Inflammatory macrophage treated with lipopolysaccharide for 1 hour (primary cell): ENCODE measurements at places on chromosomes 11 and 22.

DNA sequence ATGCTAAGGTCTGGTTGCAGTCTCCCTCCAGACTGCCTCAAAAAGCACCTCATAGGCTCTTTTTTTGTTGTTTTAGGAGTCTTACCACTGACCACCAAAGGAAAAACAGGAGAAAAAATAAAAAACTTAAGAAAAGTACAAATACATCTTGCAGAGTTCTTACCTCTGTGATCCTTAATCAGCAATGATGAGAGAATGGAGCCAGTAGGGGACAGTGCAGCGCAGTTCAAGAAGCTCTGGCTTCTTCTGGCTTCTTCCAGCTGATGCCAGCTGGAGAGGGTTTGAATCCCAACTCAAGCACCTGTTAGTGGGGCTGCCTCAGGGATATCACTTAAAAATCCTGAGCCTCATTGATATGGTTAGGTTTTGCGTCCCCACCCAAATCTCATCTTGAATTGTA, 223.3 kb upstream of the ISX start:
- no peak for DNase-seq

DNA sequence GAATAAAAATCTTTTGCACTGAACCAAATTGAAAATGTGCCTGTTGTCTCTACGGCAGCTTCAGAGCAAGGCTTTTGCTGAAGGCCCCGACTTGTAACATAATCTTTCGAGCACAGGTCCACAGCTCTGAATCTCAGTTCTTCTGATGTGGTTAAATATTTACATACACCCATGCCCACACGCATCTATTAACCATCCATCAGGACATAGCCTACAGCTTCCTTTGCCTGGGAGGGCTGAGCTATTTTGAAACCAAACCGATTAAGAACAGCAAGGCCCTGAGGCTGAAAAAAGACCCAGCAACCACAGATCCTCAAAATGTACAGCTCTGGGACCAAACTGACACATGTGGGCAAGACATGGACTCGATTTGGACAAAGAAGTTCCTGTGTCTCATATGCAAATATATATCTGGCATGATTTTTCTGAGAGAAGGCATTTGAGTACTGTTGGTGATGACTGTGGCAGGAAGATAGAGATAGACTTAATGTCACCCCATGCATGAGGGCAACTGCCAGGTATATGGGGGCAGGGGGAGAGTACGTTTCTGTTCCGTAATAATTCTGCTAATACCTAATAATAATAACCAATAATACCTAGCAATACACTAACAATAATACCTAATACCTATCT, 322.7 kb upstream of the PLET1 start:
- no peak for DNase-seq

GRCh38 chr22:47841156-47841555, 1078.7 kb downstream of the TBC1D22A start:
- no peak for DNase-seq

DNA sequence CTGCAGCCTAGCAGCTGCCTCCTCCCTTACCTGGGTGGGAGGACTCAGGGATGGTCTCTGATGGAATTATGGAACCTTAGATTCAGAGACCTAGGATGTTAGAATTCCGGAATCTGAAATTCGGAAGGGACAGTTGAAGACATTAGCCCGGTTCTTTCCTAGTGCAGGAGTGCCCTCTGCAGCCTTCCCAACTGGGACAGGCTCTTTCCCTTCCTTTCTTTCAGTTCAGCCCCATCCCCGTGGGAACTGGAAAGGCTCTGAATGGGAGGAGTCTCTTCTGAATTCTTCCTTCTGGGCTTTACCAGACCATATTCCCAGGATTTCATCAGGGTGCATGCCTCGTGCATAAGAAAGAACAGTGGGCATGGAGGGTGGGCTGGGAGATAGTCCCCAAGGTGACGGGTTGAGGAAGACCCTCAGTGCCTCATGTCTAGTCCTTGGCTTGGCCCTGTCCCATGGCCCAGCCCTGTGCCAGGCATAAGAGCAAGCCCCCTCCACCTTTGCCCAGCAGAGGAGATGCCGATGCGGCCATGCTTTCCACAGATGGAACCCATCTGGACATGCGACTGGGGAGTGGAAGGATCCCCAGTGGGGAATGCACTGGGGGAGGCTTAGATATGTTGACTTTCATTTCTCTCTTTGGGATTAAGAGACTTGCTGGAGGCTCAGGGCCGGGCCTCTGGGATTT, 14.4 kb downstream of the DNAJB13 start:
- no peak for DNase-seq

- no peak for DNase-seq
Measured at GRCh38 chr22:43198936-43199335, 12.0 kb upstream of the TTLL12 start.

DNA sequence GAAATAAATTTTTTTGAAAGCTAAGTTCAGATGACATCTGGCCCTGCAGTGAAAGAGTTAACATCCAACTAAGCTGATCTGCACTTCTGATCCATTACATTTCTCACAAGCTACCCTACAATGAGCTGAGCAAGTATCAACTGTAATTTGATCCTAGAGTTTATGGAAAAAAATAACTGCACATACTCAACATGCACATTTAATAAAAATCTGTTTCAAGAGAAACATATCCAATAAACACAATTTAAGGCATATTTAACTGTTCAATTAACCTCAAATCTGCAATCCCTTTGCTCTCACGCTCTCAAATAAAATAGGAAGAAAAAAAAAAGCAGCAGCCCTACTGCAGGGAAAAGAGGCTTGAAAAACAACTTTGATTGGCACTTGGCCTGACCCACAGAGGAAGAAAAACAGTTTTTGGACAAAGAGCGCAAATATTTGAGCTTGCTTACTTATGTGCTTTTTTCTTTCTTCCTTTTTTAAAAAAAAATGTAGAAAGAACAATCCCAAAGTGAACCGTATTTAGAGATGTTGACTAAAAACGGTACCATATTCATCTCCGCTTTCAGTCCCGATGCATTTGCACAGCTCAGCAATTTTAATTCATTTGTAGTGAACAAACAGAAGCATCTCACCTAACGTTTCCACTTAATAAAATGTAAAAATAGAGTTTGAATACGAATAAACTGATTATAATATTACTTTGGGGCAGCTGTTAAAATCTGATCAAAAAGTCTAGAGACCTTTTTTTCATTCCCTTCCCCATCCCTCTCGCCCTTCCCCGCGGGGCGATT, 1.6 kb downstream of the SESN3 start:
- no peak for DNase-seq

GRCh38 chr11:44466531-44467205, 98.8 kb upstream of the CD82 start:
- no peak for DNase-seq

DNA sequence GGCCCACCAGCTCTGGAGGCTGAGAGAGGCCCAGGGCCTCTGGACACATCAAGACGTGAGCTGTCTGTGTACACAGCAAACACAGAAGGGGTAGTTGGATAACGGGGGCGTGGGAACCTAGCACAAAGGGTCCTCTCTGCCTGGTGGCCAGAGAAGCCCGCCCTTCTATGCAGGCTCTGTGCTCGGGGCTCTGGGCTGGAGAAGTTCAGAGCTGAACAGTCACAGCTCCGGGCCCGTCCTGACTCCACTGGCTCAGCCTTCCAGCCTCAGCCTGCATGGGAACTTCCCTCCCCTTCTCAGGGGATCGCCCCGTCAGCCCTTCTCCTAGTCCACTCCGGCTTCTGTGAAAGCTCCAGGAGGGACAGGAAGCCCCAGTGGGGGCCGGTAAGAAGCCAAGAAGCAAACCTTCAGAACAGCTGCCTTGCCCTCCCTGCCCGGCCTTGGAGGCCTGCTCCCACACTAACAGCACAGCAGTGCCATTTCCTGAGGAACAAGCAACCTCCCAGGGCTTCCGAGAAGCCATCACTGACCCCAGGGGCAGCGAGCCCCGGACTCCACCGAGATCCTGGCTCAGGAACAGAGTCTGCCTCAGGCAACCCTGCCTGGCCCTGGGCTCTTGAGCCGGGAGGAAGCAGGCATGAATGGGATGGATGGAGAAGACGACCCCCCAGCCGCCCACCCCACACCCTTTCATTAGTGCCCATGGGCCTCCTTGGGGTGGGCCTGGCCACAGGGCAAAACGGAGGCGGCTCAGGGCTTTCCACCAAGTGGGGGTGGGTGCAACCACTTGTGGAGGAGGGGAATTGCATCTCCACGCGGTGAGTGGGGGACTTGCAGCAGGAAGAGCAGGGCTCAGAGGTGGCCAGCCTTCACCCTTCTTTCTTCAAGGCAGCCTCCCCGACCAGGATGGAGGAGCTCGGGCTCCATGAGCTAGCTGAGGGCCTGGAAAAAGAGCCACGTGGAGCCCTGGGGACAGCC, 119.8 kb downstream of the ST3GAL4 start:
- no peak for DNase-seq

DNA sequence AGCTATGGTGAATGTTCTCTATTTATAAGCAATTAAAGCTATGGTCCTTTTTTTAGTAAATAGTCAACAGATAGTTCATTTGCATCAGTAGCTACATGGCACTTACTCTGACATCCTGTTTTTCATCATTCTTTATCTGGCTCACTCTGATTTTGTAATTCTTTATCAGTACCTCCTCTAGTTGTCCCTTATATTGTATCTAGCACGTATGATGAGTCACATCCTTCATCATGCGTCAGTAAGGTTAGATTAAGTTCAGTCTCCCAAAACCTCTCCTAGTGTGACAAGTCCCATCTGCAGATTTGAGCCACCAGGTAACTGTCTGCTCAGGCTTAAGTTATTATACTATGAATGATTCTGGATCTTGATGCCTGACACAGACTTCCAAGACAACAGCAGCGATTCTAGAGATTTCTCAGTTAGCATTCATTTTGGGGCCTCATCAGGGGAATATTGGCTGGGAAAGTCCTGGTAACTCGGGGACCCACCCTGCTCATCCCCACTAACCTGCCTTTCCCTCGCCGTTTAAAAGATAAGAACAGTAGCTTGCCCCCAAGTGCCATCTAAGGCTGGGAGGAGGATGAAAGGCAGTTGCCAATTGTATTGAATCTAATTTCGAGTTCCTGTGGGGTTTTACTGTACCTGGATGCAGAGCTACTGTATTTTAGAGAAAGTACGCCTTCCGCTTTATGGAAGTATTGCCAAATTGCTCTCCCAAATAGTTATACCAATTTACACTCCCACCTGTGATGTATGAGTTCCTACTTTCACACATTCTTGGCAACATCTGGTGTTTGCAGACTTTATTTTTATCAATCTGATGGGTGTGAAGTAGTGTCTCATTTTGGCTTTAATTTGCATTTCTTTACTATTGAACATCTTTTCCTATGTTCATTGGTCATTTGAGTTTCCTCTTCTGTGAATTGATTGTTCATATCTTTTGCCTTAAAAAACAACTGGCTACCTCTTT, 55.9 kb downstream of the ZC3H12C start:
- no peak for DNase-seq

- peak; percentile 67 for DNase-seq
Measured at GRCh38 chr22:37051391-37052385, at the start of gene KCTD17. KCTD17 (plus strand) TSS chr22:37051742; CDS start chr22:37051761, 19 bp downstream.

GRCh38 chr22:46537225-46537945, at the start of gene CELSR1:
CELSR1 (minus strand) TSS chr22:46537620; CDS start chr22:46537170, 450 bp downstream.
- peak; percentile 51 for DNase-seq

- peak; percentile 55 for DNase-seq
Measured at GRCh38 chr11:35322318-35322979, 96.9 kb downstream of the SLC1A2 start.

DNA sequence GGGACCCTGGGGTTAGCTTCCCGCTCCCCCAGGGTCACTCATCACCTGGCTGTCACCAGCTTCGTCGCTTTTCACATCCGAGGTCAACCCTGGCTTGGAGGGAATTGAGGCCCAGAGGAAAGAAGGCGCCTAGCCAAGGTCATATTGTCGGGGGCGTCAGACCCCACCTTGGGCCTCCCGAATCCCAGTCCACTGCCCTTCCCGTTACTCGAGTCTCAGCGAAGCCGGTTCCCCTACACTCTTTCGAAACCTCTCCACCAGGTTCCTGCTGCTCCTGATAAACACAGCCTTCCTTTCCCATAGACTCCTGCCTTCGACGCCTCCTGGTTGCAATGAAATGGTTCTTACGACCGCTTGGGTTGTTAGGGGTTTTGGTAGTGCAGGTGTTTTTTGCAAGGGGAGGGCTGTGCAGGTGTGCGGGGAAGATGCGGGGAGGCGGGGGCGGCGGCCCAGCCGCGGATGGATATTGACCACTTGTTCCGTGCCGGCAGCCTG, 642 bp downstream of the NAA40 start:
- no peak for DNase-seq

- DNase-seq = no peak
Measured at GRCh38 chr22:48645766-48646165, 1181.9 kb downstream of the BRD1 start.

DNA sequence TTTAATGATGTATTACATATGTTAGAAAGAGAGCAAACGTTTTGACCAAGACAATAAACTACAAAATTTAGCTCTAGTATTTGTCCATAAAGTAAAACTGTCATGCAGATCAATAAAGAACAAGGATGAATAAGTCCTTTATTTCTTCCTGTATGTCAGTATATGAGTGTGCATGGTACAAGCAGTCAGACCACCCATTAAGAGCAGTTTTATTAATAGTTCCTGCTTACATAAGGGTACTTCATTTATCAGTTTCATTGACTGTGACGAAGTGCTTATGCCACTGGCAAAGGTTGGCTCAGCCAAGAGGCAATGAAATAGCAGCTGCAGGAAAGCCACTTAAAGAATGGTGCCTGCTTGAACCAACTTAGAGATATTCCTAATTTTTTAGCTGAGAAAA, 913.0 kb upstream of the CNTN5 start:
- DNase-seq = no peak

GRCh38 chr11:17748044-17748443, 13.5 kb downstream of the KCNC1 start:
- DNase-seq = no peak

- DNase-seq = no peak
Measured at GRCh38 chr11:93517611-93518010, 25.6 kb downstream of the SMCO4 start.

DNA sequence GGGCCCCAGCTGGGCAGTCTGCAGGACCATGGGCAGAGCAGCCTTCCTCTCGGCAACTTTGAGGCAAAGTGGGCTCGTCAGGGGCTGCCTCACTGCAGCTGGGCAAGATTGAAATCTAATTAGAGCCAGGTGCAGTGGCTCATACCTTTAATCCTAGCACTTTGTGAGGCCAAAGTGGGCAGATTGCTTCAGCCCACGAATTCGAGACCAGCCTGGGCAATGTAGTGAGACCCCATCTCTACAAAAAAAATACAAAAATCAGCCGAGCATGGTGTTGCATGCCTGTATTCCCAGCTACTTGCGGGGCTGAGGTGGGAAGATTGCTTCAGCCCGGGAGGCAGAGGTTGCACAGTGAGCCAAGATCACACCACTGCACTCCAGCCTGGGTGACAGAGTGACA, 34.2 kb downstream of the ARHGAP8 start:
- no peak for DNase-seq

DNA sequence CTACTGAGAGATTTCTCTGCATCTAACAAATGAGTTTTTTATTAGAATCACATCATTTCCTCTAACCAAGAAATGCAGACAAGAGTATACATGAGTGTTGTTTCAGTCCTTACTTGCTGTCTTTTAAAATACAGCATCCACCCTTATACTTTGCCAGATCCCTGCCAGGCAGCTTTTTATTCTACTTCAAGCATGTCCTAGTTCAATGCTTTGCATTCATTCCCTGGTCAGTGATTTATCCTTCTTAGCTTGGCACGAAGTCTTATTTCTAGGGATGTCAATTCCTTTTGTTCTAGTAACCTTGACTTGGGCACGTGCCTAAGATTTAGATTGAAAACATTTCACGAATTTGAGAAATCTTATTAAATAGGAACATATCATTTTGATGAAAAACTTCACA, 307.2 kb upstream of the MPPED2 start:
- no peak for DNase-seq

- DNase-seq = no peak
Measured at GRCh38 chr11:70603756-70604211, 205.5 kb downstream of the CTTN start.

- DNase-seq = no peak
Measured at GRCh38 chr22:34688825-34689224, 377.1 kb upstream of the ISX start.
